ENCODE measurements at places on chromosomes 12 and 14.

DNA sequence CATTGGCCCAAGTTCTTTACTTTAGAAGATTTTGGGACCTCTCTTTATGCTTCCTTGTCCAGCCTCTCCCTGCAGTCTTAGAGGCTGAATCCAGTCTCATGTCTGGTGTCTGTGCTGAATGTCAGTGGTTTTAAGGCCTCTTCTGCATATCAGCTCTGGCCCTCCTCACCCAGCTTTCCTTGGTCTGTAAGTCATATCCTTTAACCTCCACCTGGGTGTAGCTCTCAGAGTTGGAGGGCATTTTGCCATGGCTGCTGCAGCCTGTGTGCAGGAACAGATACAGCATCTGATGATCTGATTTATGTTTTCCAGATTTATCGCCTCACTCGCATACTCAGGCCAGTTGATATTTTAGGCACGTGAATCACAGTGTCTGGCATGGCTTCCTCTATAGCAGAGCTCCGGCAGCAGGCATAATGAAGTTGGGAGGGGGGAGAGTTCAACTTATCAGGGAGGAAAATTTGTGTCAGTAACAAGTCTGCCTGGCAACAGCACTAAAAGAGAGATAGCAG lies 335.0 kb downstream of the PCNX1 start:
- no peak for DNase-seq

DNA sequence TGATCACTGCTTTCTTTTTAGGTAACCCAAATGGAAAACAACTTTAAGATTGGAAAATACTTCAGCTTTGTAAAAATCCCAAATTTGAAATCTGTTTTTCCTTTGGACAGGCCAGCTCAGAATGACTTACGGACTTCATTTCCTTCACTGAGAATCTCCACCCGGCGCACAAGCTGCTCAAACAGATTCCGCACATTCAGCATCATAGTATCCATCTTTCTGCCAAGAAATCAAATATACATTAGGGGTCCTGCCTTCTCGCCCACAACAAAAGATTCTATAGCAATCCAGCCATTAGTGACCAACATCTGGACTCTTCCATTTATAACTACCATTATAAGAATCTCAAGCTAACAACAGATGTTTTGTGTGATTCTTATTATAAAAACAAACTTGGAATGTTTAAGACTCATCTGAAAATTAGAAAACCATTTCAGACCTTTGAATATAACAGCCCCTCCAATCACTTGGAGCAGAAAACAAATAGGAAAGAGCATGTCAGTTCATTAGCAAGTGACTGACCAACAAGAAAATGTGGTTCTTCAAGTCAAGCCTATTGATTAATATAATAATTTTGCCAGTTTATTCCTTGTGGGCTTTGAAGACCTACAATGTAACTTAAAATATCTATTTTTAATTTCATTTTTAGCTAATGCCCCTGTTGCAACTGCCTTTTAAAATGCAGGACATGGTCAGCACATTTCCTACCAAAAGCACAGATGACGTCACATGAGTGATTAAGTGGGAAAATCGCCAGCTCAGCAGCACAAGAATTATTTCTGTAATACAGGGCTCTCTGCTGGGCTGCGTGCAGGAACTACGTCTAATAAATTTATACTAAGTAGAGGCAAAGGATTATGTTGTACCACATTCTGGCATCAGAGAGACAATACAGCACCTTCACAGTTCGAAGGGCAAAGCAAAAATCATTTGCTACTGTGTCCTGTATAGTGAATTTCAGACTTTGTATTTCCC lies 8.5 kb downstream of the RACGAP1 start:
- DNase-seq, result no peak

DNA sequence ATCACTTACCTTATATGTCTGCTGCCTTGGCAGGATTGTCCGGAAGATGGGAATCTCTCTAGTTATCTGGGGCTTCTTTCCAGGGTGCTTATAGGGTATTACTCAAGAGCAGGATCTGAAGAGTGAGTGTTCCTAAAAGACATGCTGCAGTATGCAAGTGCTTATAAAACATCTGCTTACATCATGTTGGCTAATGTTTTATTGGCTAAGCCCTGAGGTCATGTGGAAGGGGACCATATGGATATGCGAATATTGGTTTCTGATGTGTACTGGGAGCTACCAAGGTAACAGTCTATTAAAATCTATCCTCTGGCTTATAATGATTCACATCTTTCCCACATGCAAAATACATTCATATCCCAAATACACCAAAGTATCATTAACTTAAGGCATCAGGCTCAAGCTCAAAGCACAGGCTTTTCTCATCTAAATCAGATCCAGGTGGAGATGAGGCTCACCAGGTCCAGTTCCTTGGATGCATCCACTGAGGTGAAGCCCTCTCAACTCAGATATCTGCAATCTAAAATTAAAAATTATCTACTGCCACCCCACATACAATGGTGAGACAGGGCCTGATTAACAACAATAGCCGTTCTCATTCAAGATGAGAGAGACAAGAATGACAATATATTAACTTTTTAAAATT lies 29.8 kb downstream of the LRRIQ1 start:
- no peak for DNase-seq

DNA sequence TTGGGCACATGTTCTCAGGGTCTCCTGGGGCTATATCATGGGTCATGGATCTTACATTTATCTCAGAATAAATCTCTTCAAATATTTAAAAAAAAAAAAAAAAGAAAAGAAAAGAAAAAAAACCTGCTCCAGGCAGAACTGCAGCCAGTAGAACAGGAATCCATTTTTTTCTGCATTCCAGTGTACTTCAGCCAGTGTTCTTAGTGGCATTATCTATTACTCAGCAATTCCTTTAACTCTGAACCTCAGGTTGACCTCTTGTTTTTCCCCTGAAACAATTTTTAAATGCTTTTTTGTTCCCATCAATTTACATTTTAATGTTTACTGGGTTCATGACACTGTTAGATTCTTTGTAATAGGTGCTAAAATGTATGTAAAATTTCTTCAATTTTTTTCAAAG lies 66.7 kb upstream of the STXBP6 start:
- DNase-seq, result no peak

DNA sequence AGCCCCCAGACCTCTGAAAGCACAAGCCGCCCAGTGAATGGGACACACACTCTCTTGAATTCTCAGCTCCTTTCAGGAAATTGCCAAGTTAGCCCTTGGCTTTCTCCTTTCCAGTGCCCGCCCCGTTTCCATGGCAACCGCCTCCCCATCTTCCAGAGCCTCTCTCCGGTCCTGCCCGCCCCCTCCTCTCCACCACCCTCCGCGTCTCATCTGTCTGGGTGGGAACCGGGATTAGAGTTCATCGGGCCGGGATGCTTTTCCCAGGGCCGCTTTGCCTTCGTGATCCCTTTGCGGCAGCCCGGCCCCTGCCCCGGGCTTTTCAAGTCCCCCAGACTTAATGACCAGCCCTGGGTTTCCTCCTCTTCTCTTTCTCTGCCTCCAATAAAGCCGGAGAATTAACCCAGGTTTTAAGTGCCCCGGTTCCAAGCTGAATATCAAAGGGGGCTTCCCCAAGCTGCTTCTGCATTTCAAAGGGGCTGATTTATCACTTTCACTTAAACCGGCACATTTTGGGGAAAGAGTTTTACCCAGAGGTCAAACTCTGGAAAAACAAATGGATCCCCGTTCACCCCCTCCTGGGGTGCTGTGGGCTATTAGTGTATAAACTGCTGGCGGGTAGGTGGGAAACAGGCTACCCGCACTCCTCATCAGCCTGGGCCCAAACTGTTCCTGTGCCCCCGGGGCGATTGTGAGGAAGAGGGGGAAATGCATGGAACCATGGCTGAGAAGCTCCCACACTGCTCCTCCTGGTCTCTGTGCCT lies 101.7 kb downstream of the ZFP36L1 start:
- peak; percentile 71 for DNase-seq

DNA sequence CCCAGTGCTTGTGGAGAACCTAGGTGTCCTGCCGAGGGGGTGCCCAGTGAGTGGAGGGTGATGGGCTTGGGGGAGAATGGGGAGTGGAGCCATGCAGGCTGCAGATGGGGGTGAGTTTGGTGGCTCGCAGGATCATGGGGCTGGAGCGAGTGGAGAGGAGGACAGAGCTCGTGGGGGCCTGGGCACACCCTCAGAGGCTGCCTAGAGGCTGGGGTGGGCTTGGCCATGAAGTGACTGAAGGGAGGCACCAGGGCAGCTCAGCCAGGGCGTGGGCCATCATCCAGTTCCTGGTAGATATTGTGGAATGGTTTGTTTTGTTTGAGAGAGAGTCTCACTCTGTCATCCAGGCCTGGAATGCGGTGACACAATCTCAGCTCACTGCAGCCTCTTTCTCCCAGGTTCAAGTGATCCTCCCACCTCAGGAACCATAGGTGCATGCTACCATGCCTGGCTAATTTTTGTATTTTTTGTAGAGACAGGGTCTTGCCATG lies 43.4 kb upstream of the AMN start:
- no peak for DNase-seq

DNA sequence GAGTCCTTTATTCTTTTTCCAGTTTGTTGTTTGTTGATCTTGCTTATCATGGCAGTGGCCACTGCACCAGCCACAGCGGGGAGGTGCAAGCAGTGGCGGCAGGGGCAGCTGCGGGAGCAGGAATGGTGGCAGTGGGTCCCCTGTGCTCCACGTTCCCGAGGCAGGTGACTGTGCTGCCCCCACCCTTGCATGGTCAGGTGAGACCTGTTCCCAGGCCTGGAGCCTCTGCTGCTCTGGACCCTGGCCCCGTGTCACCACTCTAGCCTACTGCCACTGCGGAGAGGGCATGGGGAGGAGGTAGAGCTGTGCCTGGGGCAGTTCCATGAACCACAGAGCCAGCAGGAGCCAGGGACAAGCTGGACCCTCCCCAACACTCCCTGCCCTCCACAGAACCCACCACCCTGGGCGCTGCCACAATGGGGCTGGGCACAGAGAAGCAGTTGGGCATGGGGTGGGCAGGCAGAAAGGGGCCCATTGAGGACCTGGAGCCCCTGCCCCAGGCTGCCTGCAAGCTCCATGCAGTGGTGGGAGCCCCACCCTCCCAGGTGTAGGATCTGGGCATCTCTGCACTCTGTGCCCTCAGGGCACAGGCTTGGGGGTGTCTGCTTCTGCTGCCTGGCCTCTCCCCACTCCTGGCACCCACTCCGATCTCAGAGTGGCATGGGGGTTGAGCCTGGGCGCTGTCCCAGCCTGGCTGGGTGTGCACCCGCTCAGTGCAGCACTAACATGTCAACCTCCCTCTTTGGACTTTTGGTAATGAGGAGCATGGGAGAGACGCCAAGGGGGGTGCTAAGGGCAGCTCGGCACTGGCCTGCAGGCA lies 23.1 kb upstream of the WDR20 start:
- DNase-seq, result no peak

DNA sequence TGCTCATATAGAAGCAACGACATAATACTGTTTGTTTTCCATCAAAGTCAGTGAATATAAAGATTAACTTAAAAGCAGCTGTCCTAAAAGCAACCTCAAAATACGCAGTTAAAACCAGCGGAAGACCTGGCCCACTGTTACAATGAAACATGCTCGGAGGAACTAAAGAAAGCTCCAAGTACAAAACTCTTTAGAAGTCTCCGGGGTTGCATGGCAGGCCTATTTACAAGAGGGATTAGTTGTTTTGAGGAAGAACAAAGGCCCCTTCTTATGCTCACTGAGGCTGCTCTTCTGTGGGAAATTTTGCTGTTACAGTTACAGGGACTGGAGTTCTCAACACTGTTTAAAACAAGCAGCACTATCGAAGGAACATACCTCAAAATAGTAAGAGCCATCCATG lies 75.9 kb upstream of the C12orf71 start:
- DNase-seq, result no peak

- DNase-seq, result no peak
Observed at GRCh38 chr12:81644503-81644902, 114.6 kb downstream of the PPFIA2 start.

All from nucleus accumbens (tissue), 56 donors.